ENCODE measurements at places on chromosomes 16 and 17.

DNA sequence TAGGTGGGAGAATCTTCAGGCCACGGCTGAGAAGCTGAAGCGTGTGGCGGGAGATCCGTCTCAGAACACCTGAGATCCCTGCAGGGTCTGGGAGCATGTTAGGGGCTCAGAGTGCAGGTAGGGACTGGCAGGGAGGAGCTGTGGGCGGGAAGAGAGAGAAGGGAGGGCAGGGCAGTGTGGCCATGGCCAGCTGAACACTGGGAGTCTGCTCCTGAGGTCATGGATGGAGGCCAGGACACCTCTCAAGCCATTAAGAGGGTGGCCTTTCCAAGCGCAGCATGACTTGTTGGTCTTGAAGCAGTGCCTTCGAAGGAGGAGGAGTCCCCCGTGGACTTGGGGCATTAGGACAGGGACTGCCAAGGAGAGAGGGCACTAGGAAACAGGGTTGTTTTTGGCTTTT, 23.7 kb downstream of the NAA60 start:
- no peak for DNase-seq

DNA sequence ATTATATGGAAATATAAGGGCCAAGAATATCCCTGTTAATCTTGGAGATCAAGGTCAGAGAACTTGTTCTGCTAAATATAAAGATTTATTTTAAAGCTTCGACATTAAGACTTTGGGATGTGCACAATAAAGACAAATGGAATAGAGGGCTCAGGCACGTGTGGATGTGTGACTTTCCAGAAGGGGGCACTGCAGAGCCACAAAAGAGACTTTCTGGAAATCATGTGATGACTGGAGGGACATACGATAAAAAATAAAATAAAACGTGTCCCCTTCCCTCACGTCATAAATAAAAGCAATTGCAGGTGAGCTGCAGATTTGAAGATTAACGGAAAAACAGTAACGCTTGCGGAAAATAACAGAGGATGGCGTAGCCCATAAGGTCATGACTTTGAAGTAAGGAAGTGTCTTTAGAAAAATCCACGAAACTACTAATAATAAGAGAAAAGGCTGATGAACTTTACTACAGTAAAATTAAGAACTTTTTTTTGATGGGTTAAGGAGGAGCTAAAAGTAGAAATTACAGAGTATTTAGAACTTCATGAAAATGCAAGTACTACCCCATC, 9.4 kb upstream of the ENGASE start:
- no peak for DNase-seq

GRCh38 chr16:58411736-58412614, 19.7 kb downstream of the GINS3 start:
- no peak for DNase-seq

DNA sequence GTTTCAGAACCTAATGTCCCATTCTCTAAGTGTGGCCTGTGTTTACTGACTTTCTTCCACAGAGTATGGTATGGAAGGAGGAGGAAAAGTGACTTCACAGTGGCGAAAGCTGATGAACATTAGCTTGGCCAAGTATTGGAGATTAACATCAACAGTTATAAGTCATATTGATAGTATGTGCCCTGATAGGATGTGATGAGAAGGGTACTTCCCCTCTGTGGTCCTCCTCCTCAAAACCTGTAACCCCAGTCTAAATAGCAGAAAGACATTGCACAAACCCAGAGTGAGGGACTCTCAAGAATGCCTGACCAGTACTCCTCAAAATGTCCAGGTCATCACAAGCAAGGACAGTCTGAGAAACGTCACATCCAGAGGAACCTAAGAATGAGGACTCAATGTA, 73.1 kb downstream of the CLEC16A start:
- DNase-seq: no peak

DNA sequence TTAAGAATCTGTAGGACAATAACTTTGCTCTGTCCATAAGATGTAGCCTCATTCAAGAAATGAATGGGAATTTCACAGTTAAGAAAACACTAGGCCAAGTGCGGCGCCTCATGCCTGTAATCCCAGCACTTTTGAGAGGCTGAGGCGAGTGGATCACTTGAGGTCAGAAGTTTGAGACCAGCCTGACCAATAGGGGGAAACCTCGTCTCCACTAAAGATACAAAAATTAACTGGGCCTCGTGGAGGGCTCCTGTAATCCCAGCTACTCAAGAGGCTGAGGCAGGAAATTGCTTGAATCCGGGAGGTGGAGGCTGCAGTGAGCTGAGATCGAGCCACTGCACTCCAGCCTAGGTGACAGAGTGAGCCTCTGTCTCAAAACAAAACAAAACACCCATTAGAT, 19.9 kb upstream of the RSL1D1 start:
- no peak for DNase-seq

DNA sequence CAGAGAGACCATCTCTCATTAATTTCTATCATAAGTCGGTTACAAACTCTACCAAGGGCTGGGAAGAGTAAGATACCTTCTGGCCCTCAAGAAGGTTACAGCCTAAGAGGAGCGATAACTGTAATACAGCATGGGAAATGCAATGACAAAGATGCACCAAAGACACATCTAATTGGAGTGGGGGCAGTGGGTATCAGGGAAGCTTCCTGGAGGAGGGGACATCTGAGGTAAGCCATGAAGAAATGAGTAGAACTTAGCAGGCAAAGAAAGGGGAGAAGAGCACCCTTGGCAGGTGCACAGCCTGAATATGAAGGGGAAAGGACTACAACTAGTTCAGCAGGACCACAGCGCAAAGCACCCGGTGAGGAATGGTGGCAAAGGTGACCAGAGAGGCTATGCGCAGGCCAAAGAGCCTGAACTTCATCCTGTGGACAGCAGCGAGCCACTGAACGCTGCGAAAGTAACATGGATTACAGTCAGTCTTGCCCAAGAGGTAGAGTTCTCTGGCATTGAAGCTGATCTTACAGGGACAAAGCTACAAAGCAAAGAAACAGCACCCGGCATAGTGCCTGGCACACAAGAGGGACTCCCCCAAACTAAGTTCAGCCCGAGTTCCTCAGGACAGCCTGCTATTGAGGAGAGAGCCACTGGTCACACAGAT, 2.8 kb downstream of the TBC1D10B start:
- DNase-seq: no peak

DNA sequence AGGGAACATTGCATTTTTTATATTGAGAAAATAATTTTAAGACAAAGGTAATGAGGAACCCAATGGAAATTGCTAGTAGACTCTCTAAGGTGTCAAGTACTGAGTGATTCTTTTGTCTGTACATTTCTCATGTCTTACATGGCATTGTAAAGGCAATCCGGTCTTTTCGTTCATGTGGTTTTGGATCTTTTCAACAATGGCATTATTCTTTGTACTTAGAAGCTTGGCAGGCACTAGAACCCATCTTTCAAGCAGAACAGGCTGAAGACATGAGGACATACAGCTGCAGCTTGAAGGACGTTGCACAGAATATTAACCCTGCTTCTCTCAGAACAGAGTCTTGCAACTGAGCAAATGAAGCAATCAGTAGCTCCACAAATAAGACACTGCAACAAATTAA, 231.5 kb upstream of the ZFHX3 start:
- DNase-seq: no peak

DNA sequence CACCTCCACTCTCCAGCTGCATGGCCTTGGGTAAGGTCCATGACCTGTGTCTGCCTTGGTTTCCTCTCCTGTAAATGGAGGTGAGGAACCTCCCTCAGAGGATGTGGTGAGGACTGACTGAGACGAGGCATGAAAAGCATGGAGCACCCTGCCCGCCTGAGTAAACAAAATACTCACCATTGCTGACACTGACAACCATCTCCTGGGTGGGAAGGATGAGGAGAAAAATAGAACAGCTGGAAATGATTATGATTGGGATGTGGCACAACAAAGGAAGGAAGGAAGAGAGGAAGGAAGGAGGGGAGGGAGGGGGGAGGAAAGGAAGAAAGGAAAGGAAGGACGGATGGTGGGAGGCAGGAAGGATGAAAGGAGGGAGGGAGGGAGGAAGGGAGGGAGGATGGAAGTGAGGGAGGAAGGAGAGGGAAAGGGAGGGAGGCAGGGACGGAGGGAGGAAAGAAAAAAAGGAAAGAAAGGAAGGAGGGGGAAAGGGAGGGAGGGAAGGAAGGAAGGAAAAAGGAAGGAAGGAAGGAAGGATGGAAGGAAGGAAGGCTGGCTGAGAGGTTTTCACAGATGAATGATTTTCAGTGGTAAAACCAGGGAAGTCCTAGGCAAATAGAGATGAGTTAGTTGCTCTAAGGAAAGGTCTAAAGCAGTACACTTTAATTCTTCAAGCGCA, 276.5 kb upstream of the XYLT1 start:
- DNase-seq: no peak

- DNase-seq: no peak
Measured at GRCh38 chr17:73635101-73635817, 9.0 kb downstream of the SDK2 start.
